Kidney (tissue), 22 donors: ENCODE measurements at places on chromosomes 2 and 18. TPM values are rescaled to one million over a fixed set of nuclear protein-coding genes. Genes with fewer than 3 reads are reported as not detected.

B3GNT7 gene
- total RNA-seq: 9.3 TPM

GRCh38 chr18:9740071-9740470, 32.0 kb downstream of the RAB31 start:
- no peaks in the 10 kb centered on the region for H3K27me3 ChIP-seq
- peaks cover 2% of the 10 kb centered on the region for H3K4me1 ChIP-seq
- no peaks in the 10 kb centered on the region for H3K36me3 ChIP-seq
- H3K27ac ChIP-seq: no peak overlapping the region

DNA sequence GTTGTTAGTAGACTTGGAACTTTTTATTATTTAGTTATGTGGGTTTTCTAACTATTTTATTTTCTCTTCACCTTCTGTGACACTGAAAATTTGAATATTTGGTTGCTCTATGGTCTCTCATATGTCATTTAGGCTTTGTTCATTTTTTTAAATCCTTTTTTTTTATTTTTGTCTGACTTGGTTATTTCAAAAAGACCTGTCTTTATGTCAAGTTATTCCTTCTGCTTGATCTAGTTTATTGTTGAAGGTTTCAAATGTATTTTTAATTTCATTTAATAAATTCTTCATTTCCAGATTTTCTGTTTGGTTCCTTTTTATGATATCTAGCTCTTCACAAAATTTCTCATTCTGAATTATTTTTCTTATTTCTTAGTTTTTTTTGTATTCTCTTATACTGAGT, 160.6 kb upstream of the ATP5MC3 start:
- H3K4me1 ChIP-seq: no peaks in the 10 kb centered on the region
- no peak for DNase-seq
- H3K27ac ChIP-seq: no peak overlapping the region
- no peaks in the 10 kb centered on the region for H3K36me3 ChIP-seq

GRCh38 chr18:64699081-64699480, 550.2 kb upstream of the LINC00305 start:
- no peak overlapping the region for H3K4me3 ChIP-seq
- H3K4me1 ChIP-seq: no peaks in the 10 kb centered on the region
- H3K36me3 ChIP-seq: no peaks in the 10 kb centered on the region
- H3K27me3 ChIP-seq: no peaks in the 10 kb centered on the region
- H3K27ac ChIP-seq: no peak overlapping the region

GRCh38 chr2:236479814-236480213, 89.8 kb upstream of the ACKR3 start:
- no peaks in the 10 kb centered on the region for H3K36me3 ChIP-seq
- DNase-seq: no peak
- no peaks in the 10 kb centered on the region for H3K4me1 ChIP-seq
- no peak overlapping the region for H3K27ac ChIP-seq
- no peak overlapping the region for H3K4me3 ChIP-seq
- H3K27me3 ChIP-seq: no peaks in the 10 kb centered on the region

- H3K27me3 ChIP-seq: no peaks in the 10 kb centered on the region
- no peak for DNase-seq
- no peak overlapping the region for H3K4me3 ChIP-seq
Measured at GRCh38 chr2:168611091-168611490, 155.0 kb downstream of the CERS6 start.

DNA sequence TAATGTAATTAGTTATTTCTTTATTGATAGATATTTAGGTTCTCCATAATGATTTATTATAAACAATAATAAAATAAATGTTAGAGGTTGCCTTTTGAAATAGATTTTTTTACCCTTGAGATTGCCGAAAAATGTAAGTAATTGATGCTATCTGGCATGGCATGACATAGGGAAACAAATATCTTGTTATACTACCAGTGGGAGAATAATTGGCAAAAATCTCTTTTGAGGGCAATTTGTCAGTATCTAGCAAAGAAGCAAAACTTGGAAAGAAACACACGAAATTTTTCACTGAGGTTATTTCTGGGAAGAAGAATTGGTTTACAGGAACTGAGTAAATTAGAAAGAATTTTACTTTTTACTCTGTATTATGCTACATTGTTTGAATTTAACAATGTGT, 547.2 kb upstream of the SETBP1 start:
- no peaks in the 10 kb centered on the region for H3K27me3 ChIP-seq
- H3K27ac ChIP-seq: no peak overlapping the region
- DNase-seq: no peak
- H3K4me1 ChIP-seq: no peaks in the 10 kb centered on the region
- no peaks in the 10 kb centered on the region for H3K36me3 ChIP-seq
- no peak overlapping the region for H3K4me3 ChIP-seq

DNA sequence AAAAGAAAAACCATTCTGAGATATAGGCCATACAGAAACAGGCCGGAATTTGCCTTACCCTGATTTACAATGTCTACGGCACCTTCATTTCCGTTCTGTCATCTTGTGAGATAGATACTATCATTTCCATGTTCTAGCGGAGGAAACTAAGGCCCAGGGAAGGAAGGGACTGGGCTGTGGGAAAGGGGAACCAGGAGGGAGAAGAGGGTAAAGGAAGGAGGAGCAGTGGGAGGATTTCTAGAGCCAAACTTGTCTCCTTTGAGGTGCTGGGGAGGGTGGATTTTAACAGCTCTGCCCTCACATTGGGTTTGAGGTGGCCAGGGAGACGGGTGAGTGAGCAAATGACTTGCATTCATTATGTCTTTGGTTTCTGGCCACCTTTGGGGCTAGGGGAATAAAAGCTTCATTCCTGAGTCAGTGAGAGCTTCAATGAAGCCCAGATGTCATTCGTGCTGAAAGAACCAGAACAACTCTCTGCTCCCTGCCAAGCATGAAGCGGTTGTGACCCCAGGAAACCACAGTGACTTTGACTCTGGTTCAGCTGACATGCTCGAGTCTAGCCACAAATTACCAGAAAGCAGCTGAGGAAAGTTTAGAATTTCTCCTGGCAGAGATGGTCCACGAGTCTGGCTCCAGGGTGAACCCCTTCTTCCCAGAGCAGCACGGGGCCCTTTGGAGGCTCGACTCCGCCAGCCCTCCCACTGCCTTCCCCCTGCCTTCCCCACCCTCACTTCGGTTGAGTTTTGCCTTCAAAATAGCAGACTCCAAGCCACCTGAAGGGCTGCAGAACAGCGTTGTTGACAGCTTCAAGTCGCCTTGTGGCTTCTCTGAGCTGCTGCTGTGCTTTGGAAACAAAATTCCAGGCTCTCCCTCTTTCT, 3.8 kb downstream of the ACTG2 start:
- H3K4me3 ChIP-seq: no peak overlapping the region
- DNase-seq: no peak
- H3K36me3 ChIP-seq: no peaks in the 10 kb centered on the region
- H3K4me1 ChIP-seq: no peaks in the 10 kb centered on the region
- no peak overlapping the region for H3K27ac ChIP-seq
- no peaks in the 10 kb centered on the region for H3K27me3 ChIP-seq

- no peak overlapping the region for H3K27ac ChIP-seq
- no peaks in the 10 kb centered on the region for H3K36me3 ChIP-seq
- H3K4me3 ChIP-seq: no peak overlapping the region
- no peaks in the 10 kb centered on the region for H3K27me3 ChIP-seq
Measured at GRCh38 chr2:113896791-113897190, 6.9 kb downstream of the ACTR3 start.

DNA sequence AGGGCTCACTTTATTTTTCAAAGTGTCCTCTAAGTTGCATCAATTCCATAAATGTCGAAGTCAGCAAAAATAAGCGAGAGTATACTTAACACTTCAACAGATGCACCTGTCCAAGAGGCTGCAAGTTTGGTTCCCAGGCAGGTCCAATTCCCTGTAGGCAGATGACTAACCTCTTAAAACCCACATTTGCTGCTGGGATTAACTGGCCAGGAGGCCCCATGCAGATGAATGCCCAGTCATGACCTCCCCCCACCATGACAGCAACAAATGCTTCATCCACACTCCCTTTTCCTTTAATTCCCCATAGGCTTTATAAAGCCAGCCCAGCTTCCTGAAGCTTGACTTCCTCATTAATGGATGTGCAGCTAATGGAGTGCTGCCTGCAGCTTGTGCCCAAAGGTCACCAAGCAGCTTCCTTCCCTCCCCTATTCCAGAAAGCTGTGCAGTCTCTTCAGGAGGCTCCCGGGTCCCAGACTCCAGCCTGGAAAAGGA, 35.7 kb downstream of the REEP1 start:
- H3K4me3 ChIP-seq: no peak overlapping the region
- H3K27ac ChIP-seq: no peak overlapping the region
- no peaks in the 10 kb centered on the region for H3K36me3 ChIP-seq
- no peaks in the 10 kb centered on the region for H3K4me1 ChIP-seq
- peak; percentile 32 for DNase-seq
- no peaks in the 10 kb centered on the region for H3K27me3 ChIP-seq

DNA sequence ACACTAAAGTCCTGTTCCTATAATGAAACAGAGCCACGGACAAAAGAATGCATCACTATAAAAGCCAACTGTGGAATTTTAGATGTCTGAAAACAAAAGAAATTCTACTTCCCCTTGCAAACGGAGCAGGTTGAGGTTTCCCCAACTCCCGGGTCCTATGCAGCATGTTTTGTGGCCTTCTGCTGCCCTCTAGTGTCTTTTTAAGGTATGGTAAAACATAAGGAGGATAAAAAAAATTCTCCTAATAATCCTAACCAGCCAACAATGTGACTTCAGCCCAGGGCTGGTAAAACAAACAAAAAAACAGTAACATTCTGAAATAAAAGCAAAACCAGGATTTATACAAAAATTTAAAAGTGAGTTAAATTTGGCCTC, 539.5 kb downstream of the NRXN1 start:
- no peak overlapping the region for H3K27ac ChIP-seq
- H3K36me3 ChIP-seq: no peaks in the 10 kb centered on the region
- no peaks in the 10 kb centered on the region for H3K27me3 ChIP-seq
- no peaks in the 10 kb centered on the region for H3K4me1 ChIP-seq

DNA sequence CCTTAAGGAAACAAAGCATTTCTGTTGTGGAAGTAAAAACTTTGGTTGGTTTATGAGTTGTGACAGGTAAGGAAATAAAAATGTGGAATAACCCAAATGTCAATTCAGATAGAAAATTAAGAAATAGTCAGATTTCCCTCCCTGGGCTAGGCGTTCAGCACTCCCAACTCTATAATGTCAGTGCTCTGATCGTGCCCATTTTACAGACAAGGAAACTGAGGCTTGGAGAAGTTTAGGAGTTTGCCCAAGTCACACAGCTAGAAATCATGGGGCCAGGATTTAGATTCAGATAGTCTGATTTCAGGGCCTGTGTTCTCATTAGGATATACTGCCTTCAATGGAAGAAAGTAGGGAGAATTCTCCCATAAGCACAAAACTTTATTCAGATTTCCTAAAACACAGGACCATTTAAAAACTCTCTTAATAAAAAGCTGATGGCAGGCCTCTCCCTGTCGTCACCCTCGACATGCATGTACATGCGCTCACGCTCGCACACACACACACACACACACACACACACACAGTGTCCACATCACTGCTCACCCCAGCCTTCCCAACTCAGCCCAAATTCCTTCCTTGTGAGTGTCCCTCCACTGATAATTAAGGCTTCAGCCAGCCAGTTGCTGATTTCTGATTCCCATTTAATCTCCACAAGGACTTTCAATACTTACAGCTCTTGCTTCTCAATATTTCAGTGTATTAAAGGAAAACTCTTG, 49.1 kb upstream of the SLC14A2 start:
- no peaks in the 10 kb centered on the region for H3K4me1 ChIP-seq
- no peak overlapping the region for H3K27ac ChIP-seq
- peak; percentile 80 for DNase-seq
